ENCODE measurements at places on chromosomes 1 and 21. TPM values are rescaled to one million over a fixed set of nuclear protein-coding genes. Genes with fewer than 3 reads are reported as not detected.

BPNT1 gene
- total RNA-seq, result 17.5 TPM

FBLIM1 gene
- 198 TPM for total RNA-seq

RIPK4 gene
- total RNA-seq, result 9.6 TPM

DNA sequence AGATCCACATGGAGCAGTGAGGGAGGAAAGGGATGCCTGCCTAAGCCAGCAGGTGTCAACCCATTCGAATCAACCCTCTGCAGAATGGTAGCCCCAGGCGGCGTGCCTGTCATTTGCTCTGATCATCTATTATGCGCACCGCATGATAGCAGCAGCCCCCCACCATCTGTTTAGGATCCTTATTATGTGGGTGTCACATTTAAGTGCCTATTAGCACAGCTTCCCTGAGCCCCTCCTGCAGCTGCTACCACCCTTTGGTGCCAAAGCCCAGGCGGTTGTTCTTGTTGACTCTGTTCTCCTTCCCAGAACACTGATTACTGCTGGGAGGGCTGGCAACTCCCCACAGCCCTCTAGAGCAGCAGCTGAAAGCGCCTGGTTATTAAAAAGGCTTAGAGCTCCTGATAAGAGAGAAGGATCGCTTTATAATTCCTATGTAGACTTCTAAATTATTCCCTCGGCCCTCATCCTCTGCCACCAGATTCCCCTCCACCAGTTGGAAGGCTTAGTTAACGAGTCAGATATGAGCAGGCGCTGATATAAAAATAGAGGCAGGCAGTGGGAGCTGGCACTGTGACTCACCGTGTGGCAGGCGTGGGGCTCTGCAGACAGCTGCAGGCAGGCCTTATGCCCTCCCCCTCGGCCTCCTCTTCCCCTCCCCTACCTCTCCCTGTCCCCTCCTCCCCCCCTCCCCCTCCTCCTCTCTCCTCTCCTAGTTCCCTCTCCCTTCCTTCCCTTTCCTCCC lies 23.0 kb downstream of the ACTA1 start:
- no peak for DNase-seq

DNA sequence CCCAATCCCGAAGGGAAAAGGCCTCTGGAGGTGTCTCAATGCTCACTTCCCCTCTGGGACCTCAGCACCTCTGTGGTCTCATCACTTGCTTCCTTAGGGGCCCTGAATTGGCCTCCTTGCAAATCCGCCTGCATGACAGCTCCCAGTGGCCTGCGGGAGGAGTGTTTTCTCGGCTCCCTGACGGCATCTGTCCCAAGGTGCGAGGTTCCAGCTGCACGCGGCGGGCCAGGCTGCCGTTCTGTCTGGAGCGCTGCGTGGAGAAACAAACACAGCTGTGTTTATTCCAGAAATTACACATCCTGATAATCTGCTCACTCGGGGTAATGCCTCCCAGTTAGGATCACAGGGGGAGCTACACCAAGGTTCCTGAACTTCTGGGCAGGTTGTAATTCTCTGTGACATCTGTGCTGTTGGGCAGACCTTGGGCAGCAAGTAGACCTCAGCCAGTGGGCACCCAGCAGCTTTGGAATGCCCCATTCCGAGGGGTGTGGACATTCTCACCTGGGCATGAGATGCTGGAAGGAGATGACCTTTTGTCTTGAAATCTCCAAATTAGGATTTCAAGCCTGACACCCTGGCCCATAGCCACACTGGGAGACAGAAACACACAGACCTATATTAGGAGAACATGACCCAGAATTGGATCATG lies 18.2 kb downstream of the EPHB2 start:
- DNase-seq, result no peak

DNA sequence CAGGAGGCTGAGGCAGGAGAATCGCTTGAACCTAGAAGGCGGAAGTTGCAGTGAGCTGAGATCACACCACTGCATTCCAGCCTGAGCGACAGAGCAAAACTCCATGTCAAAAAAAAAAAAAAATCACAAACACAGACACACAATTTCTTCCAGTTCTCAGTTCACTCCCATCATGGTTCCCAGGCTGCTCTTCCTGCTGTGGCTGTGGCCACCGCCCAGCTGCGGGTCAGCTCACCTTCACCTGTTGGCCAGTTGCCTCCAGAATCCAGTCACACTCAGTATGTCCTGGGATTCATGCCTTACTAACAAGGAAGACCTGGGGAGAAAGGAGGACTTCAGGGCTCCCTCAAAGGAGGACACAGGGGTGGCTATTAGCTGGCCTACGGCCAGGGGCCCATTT lies 45.9 kb upstream of the SLC25A33 start:
- no peak for DNase-seq
